Naive B cell (primary cell): ENCODE measurements at places on chromosomes 6 and 20.

DNA sequence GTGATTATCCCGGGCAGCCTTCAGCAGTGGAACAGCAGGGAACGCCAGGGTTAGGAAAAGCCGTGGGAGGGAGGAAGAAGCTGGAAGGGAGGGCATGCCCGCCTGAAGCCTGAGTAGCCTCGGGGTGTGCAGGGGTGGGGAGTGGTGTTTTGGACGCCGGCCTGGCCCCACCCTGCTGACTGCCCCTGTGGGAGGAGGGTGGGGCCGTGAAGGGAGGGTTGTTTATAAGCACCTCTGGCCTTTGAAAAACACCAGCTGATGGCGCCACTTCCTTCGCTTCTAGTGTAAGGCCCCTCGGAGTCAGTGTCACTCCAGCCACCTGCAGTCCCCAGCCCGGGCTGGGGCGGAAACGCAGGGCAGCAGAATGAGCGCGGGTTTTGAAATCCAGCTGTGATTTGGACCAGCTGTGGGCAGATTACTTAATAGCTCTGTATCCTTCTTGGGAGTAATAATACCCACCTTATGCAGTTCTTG is 52.8 kb upstream of the BMP6 start:
- H3K36me3 ChIP-seq = no peaks in the 10 kb centered on the region
- H3K4me3 ChIP-seq = no peak overlapping the region
- H3K27me3 ChIP-seq = peaks cover 11% of the 10 kb centered on the region
- H3K27ac ChIP-seq = no peak overlapping the region

DNA sequence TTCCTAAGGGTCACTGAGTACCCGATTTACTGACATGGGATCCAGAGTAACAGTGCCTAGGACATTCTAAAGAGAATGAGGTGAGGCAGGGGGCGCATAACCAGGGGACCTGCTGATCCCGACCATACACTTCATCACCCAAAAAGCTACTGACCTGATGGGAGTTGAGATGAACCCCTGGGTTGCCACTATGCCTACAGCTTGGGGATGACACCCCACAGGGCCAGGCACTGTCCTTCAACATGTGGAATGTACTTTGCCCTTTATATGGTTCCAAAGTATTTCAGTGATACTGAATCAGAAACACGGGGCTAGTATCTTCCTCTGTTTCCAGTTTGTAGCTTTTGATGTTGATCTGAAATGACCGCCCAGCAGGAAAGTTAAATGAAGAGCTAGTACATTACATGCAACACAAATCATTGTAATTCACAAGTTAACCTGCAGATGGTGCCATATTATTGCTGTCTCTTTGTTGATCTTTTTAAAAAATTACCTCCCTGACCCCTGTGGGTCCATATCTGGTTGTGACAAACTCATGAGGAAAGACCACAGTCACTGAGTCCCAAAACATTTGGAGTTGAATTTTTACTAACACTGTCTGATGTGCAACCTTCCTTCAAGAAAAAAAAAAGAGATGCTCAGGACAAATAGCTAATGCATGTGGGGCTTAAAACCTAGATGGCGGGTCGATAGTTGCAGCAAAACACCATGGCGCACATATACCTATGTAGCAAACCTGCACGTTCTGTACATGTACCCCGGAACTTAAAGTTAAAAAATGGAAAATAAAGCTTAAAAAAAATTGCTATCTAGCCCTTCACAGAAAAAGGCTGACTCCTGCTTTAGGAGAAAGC is 42.7 kb upstream of the GCNT2 start:
- no peak overlapping the region for H3K27ac ChIP-seq
- peaks cover 44% of the 10 kb centered on the region for H3K27me3 ChIP-seq
- DNase-seq = peak; percentile 18
- no peak overlapping the region for H3K4me3 ChIP-seq

DNA sequence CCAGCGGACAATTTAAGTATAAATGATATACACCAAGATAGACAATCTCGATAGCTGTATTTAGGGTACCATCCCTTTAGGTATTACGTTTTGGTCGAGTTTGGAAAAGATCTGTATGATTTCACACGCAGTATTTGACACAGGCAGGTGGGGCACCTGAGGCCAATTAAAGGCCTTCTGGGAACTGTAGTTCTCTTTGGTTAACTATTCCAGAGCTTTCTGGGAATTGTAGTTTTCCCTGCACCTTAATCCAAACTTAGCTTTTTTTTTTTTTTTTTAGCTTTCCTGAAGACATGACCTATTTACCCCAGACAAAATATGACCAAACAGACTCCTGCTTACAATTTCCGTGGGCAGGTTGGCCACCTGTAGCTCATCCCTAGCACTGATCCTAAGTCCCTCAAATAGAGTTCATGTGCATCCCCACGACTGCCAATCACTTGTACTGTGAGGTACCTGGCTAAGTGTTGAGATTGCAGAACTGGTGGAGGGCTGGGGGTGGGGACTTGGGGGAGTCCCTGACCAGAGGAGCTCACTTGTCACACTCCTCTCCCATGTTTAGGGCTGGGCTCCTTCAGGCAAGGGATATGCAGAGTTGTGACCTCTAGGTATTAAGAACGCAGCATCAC is 999 bp upstream of the EHMT2 start:
- peak overlapping the region; percentile 97 for H3K4me3 ChIP-seq
- peaks cover 34% of the 10 kb centered on the region for H3K4me1 ChIP-seq
- H3K27ac ChIP-seq = peak overlapping the region; percentile 94
- peak; percentile 44 for DNase-seq
- H3K27me3 ChIP-seq = no peaks in the 10 kb centered on the region

- peaks cover 22% of the 10 kb centered on the region for H3K36me3 ChIP-seq
- H3K4me3 ChIP-seq = no peak overlapping the region
- H3K4me1 ChIP-seq = no peaks in the 10 kb centered on the region
- DNase-seq = no peak
Observed at GRCh38 chr20:38242848-38243708, 17.5 kb downstream of the KIAA1755 start.
